ENCODE measurements at places on chromosomes 16 and 17.

- DNase-seq = no peak
These were observed 374.1 kb upstream of the C16orf82 start for GRCh38 chr16:26692658-26693057.

DNA sequence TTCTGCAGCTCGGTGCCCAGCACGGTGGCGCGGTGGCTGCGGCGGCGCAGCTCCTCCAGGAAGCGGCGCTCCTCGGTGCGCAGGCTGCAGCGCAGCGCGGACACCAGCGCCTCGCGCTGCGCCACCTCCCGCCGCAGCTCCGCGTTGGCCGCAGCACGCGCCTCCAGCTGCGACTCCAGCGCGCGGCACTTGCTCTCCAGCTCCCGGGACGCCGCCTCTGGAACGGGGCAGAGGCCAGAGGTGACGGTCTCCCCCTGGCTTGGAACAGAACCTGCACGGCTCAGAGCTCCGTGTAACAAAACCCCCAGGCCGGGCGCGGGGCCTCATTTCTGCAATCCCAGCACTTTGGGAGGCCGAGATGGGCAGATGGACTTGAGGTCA is 13.2 kb upstream of the CLUH start:
- DNase-seq = no peak

DNA sequence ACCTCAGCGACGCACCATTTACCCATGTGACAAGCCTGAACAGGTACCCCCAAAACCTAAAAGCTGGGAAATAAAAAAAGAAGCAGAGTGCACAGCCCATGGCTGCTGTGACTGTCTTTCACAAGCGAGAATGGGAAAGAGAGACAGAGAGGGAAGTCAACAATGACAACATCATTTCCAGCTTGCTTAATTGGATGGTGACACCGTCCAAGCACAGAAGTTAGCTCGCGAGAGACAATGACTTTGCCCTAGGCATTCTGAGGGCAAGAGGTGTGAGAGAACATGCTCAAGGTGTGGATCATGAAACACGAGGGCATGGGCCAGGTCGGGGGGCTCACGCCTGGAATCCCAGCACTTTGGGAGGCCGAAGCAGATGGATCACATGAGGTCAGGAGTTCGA is 19.3 kb upstream of the NSMCE1 start:
- no peak for DNase-seq

- DNase-seq = no peak
These were observed 15.1 kb downstream of the NQO1 start for GRCh38 chr16:69711115-69711740.

- no peak for DNase-seq
These were observed 507 bp downstream of the COA3 start for GRCh38 chr17:42798011-42798382.

All from iPS DF 6.9 (cell line).